ENCODE measurements at places on chromosomes 4 and X.
A peak's percentile ranks its signal among the peaks of the same experiment; 100 is the strongest.

GRCh38 chr4:182048871-182049270 is 194.3 kb upstream of the TENM3 start:
- DNase-seq: no peak

DNA sequence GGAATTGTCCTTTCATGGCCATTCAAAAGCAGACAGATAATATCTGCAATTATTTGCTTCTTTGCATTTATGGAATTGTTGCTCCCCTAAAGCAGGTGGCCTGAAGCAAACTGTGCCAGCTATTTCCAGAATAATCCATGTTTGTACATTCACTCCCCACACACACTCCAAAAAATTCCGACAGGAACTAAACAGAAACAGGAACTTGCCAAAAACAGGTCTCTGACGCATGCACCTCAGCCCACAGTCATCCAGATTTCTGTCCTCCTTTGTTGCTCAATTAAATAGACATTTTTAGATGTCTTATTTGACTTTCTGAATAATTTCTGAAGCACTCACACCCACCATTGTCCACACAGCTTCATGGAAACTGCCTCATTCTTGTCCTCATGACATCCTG is 71.5 kb upstream of the EDNRA start:
- no peak for DNase-seq

DNA sequence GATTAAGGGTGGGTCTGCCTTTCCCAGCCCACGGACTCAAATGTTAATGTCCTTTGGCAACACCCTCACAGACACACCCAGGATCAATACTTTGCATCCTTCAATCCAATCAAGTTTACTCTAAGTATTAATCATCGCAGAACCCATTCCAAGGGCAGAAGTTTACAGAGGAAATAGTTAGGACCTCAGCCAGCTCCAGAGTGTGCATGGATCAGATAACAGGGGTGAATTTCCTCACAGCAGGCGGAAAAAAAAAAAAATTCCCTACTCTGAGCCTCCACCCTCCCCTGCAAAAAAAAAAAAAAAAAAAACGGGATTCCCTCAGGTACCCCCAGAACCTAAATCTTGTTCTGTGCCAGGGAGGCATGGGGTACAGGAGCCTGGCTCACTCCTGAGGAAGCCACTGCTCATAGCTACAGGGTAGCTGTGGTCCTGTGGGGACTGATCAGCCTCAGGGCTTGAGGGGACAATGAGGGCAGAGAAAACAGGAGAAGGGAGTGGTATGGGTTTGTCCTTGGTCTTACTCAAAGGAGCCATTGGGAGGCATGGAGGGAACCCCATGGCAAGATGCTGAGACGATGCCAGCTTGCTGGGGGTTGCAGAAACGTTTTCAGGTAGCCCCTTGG is 113.0 kb downstream of the DHRSX start:
- DNase-seq: no peak

GRCh38 chrX:44344194-44344593 is 722 bp upstream of the EFHC2 start:
- DNase-seq: no peak

- no peak for DNase-seq
These were observed 103.4 kb downstream of the SLC7A11 start for GRCh38 chr4:138138774-138139173.

- DNase-seq: no peak
These were observed 104.4 kb upstream of the MAP9 start for GRCh38 chr4:155481150-155481549.

- DNase-seq: no peak
These were observed 756 bp upstream of the ADAMTS3 start for GRCh38 chr4:72569719-72570235.

DNA sequence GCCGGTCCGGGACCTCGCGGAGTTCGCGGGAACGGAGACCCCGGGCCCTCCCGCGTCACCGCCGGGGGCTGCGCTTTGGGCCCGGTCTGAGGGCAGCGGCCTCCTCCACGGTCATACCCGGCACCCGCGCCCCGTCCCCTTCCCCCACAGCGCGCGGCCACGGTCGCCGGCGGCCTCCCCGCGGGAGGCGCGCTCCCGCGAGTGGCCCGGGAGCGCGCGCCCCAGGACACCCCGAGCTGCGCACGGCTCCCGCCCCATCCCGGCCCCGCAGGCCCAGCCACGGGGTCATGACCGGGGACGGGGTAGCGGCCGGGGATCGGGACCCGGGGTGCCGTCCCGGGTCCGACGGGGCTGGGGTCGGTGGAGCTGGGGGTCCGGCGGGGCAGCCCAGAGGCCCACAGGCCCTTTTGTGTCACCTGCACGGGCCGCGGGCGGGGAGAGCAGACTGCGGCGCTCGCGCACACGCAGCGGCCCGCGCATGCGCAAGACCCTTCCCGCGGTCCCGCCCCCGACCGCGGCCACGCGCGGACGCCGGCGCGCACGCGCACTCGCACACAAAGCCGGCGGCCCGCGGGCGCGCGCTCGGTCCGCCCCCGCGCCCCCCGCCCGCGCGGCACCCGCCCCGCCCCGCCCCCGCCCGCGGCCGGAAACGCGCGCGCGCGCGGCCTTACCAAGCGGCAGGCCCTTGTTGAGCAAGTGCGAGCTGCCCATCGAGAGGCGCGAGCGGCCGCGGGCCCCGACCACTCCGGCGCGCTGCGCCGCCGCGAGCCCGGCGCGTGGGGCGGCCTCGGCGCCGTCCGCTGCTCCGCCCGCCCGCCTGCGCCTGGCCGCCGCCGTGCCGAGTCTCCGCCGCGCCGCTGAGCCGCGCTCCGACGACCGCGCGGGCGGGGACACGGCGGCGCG is at the start of gene CTBP1:
Gene CTBP1 (minus strand): TSS at position 886 of the 903 bp plus-strand sequence. CDS start 7,799 bp downstream, outside the sequence.
- DNase-seq: peak; percentile 98

- no peak for DNase-seq
These were observed 38.1 kb upstream of the CD99L2 start for GRCh38 chrX:150936556-150936955.

GRCh38 chr4:8533274-8533865 is 46.8 kb upstream of the GPR78 start:
- no peak for DNase-seq
